Smooth muscle cell of trachea (primary cell): ENCODE measurements at places on chromosomes 2 and 18. TPM values are rescaled to one million over a fixed set of nuclear protein-coding genes. Genes with fewer than 3 reads are reported as not detected.

SANBR gene
- total RNA-seq = 11.2 and 13.4 TPM in 2 replicates

SLC4A5 gene
- under 0.01 and 0.44 TPM in 2 replicates for total RNA-seq

TUBB8B gene
- total RNA-seq = not detected in 2 replicates

UPP2 gene
- total RNA-seq = under 0.01 TPM in 1 of 2 replicates, not detected in the other

SMYD5 gene
- total RNA-seq = 27.1 and 31.0 TPM in 2 replicates

NOP58 gene
- 40.0 and 60.2 TPM in 2 replicates for total RNA-seq

ADD2 gene
- total RNA-seq = 0.29 TPM in 1 of 2 replicates, not detected in the other

GPR45 gene
- not detected in 2 replicates for total RNA-seq

GALR1 gene
- under 0.01 TPM in 1 of 2 replicates, not detected in the other for total RNA-seq

REG3A gene
- not detected in 2 replicates for total RNA-seq

TCF23 gene
- total RNA-seq = not detected in 2 replicates

GCG gene
- total RNA-seq = not detected in 2 replicates

SETBP1 gene
- total RNA-seq = 3.6 and 6.5 TPM in 2 replicates

ERBB4 gene
- 0.15 and 0.17 TPM in 2 replicates for total RNA-seq

GKN1 gene
- not detected in 2 replicates for total RNA-seq

STK25 gene
- 202 and 284 TPM in 2 replicates for total RNA-seq

ACTR1B gene
- total RNA-seq = 62.2 and 69.4 TPM in 2 replicates

LRRC30 gene
- total RNA-seq = not detected in 2 replicates

IL1RL1 gene
- total RNA-seq = 0.33 and 0.44 TPM in 2 replicates

PLEKHH2 gene
- total RNA-seq = 2.5 and 5.7 TPM in 2 replicates

C18orf54 gene
- total RNA-seq = 1.7 and 6.8 TPM in 2 replicates

OR6B2 gene
- total RNA-seq = 0.17 TPM in 1 of 2 replicates, not detected in the other

SH3RF3 gene
- 4.7 and 8.4 TPM in 2 replicates for total RNA-seq

CDH2 gene
- 6.3 and 6.8 TPM in 2 replicates for total RNA-seq

UGT1A4 gene
- total RNA-seq = not detected in 2 replicates

CHRNG gene
- total RNA-seq = not detected in 2 replicates

EIF2B4 gene
- total RNA-seq = 30.4 and 31.1 TPM in 2 replicates

CPLX4 gene
- not detected in 2 replicates for total RNA-seq

MAP4K3 gene
- 36.9 and 58.0 TPM in 2 replicates for total RNA-seq

GPR35 gene
- total RNA-seq = 0.99 TPM in 1 of 2 replicates, not detected in the other

ADAM17 gene
- total RNA-seq = 52.7 and 66.2 TPM in 2 replicates

COLEC12 gene
- 122 and 177 TPM in 2 replicates for total RNA-seq

PAIP2B gene
- total RNA-seq = 0.66 and 0.73 TPM in 2 replicates

OSR1 gene
- total RNA-seq = 19.5 and 35.9 TPM in 2 replicates

SULT1C4 gene
- under 0.01 TPM in 1 of 2 replicates, not detected in the other for total RNA-seq

HOXD13 gene
- total RNA-seq = not detected in 2 replicates

ATL2 gene
- 47.6 and 64.6 TPM in 2 replicates for total RNA-seq

CASP10 gene
- 6.1 and 11.6 TPM in 2 replicates for total RNA-seq

GPR17 gene
- not detected in 2 replicates for total RNA-seq

RNF152 gene
- total RNA-seq = 9.2 and 14.7 TPM in 2 replicates

KCNF1 gene
- 0.29 and 0.83 TPM in 2 replicates for total RNA-seq

CABLES1 gene
- 10.2 and 35.7 TPM in 2 replicates for total RNA-seq

CTIF gene
- 15.9 and 33.1 TPM in 2 replicates for total RNA-seq

SPP2 gene
- not detected in 2 replicates for total RNA-seq

CFAP65 gene
- total RNA-seq = under 0.01 TPM in 1 of 2 replicates, not detected in the other

FIGN gene
- total RNA-seq = 1.2 and 2.3 TPM in 2 replicates

TFCP2L1 gene
- total RNA-seq = under 0.01 TPM in 1 of 2 replicates, not detected in the other

FKBP1B gene
- total RNA-seq = 10.1 and 10.9 TPM in 2 replicates

SNORC gene
- 0.29 and 1.7 TPM in 2 replicates for total RNA-seq

NR4A2 gene
- total RNA-seq = 0.15 and 0.33 TPM in 2 replicates

ABCA12 gene
- total RNA-seq = under 0.01 and 0.17 TPM in 2 replicates

PTH2R gene
- not detected in 2 replicates for total RNA-seq

HOXD4 gene
- not detected in 2 replicates for total RNA-seq

G6PC2 gene
- not detected in 2 replicates for total RNA-seq

MERTK gene
- total RNA-seq = 0.29 and 0.99 TPM in 2 replicates

PRR30 gene
- total RNA-seq = not detected in 2 replicates

ATP6V1C2 gene
- total RNA-seq = under 0.01 TPM in 1 of 2 replicates, not detected in the other

IL36A gene
- not detected in 2 replicates for total RNA-seq

RAB17 gene
- 0.83 TPM in 1 of 2 replicates, not detected in the other for total RNA-seq
